PC-3 (cell line): ENCODE measurements at places on chromosomes 13 and 19. TPM values are rescaled to one million over a fixed set of nuclear protein-coding genes. Genes with fewer than 3 reads are reported as not detected.

GRCh38 chr19:29583196-29583999 is 22.7 kb upstream of the POP4 start:
- DNase-seq: peak; percentile 19
- no peaks in the 10 kb centered on the region for H3K4me1 ChIP-seq
- H3K36me3 ChIP-seq: no peaks in the 10 kb centered on the region
- H3K27me3 ChIP-seq: no peaks in the 10 kb centered on the region
- no peak overlapping the region for H3K27ac ChIP-seq

Gene TYROBP
- not detected in 2 replicates for total RNA-seq

- peak overlapping the region; percentile 96 for H3K4me3 ChIP-seq
- H3K27me3 ChIP-seq: no peaks in the 10 kb centered on the region
- H3K4me1 ChIP-seq: peaks cover 10% of the 10 kb centered on the region; the same call in 1 of the 2 replicates
- peak; percentile 23 for DNase-seq
Observed at GRCh38 chr19:13764821-13765394, 586 bp downstream of the MRI1 start.

GRCh38 chr13:44312834-44313551 is 60.6 kb upstream of the SERP2 start:
- H3K27ac ChIP-seq: peak overlapping the region; percentile 100
- H3K36me3 ChIP-seq: no peaks in the 10 kb centered on the region
- H3K4me1 ChIP-seq: peaks cover 72% of the 10 kb centered on the region
- no peaks in the 10 kb centered on the region for H3K27me3 ChIP-seq
- peak overlapping the region; percentile 43; the same call in 1 of the 2 replicates for H3K4me3 ChIP-seq

Gene ZGLP1
- total RNA-seq: 1.4 and 1.8 TPM in 2 replicates

- H3K4me1 ChIP-seq: no peaks in the 10 kb centered on the region
- no peak overlapping the region for H3K4me3 ChIP-seq
- H3K27ac ChIP-seq: no peak overlapping the region
Observed at GRCh38 chr19:1047696-1048147, 7.8 kb downstream of the ABCA7 start.
